Brain pericyte (primary cell): ENCODE measurements at places on chromosomes 6 and 20.

- DNase-seq: no peak
These were observed 526.5 kb downstream of the NKAIN2 start for GRCh38 chr6:124330197-124330596.

DNA sequence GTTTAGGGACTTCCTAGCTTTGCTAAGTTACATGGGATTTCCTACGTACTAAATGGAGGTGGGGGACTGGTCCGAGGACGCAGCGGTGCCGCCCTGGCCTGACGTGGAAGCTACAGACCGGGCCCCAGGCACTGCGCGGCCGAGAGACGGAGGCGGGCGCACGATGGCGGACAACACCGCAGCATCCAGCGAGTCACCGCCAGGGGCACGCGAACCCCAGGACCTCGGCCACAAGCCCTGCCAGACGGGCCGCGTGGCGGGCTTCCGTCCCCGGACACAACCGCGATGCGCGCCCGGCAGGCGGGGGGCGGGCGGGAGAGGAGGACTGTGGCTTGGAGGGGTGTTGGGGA, 1516.9 kb upstream of the DEFB115 start:
- DNase-seq: no peak

- no peak for DNase-seq
These were observed 311.2 kb downstream of the ESR1 start for GRCh38 chr6:152118678-152119077.

DNA sequence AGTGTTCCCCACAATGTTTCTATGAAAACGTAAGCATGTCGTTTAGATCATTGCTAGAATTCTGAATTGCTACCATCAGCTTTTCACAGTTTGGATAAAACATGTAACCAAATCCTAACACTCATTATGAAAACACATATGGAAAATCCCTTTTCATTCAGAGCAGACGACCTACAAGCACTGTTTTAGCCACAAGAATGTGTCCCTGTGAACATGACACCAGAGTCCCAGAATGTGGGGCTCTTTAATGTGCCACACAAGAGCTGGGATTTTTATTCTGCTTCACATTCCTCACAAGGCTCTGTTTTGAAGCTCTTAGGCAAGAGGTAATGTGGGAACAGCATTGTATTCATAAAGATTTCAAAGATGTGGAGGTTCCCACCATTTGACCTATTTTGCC, 141.1 kb upstream of the CITED2 start:
- DNase-seq: no peak

DNA sequence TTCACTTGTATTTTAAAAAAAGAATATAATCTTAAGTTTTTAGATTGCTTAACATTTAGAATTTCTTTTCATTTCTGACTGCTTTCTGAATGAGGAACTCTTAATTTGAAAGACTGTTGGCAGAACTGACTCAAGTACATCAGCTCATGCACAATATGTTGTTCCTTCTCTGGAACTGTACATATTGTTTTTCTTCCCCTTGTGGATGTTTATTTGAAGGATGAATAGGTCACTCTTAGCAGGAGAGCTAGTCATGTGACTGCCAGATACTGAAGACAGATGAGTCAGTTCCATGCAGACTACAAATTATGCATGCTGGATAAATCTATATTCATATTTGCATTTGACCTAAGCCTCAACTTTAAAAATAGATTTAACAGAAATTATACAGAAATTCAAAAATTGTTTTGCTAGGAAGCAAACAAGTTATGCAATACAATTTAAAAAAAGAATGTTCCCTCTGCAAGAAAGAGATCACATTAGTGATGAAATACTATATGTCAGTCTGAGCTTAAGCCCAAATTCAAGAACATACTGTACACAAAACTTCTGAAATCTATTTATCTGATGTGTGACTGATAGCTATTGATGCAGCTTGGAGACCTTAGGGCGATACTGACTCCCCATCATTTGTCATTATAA, 1274.9 kb upstream of the GJE1 start:
- peak; percentile 93 for DNase-seq

GRCh38 chr6:122623279-122623678, 13.1 kb downstream of the PKIB start:
- DNase-seq: no peak
